Stimulated activated CD8-positive, alpha-beta memory T cell treated with anti-CD3 and anti-CD28 coated beads, Interleukin-2, amount 100 ng/mL, for 1 hour (primary cell): ENCODE measurements at places on chromosomes 16 and 17.

DNA sequence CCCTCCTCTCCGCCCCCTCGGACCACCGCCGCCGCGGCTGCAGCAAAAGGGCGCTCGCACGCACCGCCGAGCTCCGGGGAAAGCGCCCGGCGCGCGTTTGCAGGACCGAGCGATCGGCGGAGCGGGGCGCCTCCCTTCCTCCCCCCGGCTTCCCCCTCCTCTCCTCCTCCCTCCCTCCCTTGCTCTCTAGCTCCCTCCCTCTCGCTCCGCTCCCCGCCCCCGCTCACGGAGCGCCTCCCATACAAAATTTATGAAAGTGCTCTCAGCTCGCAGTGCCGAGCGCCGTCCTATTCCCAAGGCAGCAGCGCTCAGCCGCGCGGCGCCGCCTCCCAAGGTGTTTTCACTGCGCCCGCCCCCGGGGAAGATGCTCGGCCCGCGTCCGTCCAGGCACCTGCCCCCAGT lies at the start of gene RTN4RL1:
RTN4RL1 (minus strand) TSS at position 115 of the 402 bp plus-strand sequence. CDS start 469 bp downstream, outside the sequence.
- peak; percentile 57 for DNase-seq

- DNase-seq = peak; percentile 27
Measured at GRCh38 chr17:20992987-20993862, 49.6 kb downstream of the USP22 start.

- DNase-seq = no peak
Measured at GRCh38 chr17:74815550-74816370, 39.6 kb upstream of the NAT9 start.

DNA sequence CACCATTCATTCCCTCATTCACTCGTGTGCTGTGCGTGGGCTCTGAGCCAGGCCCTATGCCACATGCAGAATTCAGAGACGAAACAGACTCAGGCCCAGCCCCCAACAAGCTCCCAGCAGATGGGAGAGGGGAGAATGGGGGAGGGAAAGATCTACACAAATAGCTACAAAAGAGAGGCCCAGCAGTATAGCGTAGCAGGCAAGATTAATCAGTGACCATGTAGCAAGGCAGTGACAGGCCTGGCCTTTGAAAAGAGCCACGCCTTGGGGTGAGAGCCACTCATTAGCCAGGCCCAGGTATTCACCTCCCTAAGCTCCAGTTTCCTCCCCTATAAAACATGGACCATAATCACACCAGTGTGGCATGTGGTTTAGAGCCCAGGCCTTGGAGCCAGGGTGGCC lies 16.4 kb upstream of the KRT19 start:
- no peak for DNase-seq

- DNase-seq = no peak
Measured at GRCh38 chr17:75439287-75439686, 17.1 kb upstream of the TMEM94 start.

DNA sequence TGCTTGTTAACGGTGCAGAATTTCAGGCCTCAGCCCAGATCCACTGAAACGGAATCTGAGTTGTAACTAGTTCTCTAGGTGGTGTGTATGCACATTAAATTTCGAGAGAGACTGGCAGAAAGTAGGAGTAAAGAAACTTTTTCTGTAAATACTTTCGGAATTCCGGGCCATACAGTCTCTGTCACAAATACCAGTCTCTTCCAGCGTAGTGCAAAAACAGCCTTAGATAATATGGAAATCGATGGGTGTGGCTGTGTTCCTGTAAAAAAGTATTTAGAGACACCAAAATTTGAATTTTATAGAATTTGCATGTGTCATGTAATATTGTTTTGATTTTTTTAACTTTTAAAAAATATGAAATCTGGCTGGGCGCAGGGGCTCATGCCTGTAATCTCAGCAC lies 109.7 kb downstream of the ABCC1 start:
- DNase-seq = no peak
